ENCODE measurements at places on chromosomes 5 and 9.

DNA sequence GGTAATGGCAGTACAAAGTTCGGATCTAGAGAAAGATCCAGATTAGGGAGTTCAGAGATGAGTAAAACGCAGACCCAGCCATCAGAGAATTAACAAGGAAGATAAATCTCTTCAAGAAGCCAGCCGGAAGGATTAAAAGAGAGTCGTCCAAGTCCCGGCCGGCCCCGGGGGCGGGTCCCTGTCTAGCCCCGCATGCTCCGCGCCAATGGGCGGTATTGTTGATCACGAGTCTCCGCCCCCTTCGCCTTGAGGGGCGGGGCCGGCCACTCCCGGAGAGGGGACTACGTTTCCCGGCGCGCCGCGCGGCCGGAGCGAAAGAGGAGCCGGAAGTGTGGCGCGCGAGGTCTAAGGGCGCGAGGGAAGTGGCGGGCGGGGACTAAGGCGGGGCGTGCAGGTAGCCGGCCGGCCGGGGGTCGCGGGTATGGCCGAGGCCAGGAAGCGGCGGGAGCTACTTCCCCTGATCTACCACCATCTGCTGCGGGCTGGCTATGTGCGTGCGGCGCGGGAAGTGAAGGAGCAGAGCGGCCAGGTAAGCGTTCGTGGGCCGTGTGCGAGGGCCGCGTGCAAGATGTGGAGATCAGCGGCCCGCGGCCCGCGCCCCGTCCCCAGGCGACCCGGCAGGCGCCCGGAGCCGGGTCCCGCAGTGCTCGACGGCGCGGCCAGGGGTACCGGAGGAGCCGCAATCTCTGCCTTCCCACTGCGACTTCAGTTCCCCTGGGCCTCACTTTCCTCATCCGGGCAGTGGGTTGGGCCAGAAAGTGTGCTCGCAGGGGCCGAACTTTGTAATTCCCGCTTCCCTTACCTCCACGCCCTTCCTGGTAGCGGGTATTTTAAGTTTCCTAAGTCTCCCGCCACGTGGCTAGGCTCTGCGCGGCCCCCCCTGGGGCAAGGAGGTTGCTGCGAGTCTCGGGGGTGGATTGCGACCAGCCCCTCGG, at the start of gene TCOF1:
Gene TCOF1, plus strand, starts transcription at position 372 of the 935 bp plus-strand sequence. Its CDS starts 50 bp downstream, at position 422.
- peak; percentile 97 for DNase-seq

- no peak for DNase-seq
These were observed 7.8 kb upstream of the DDX41 start for GRCh38 chr5:177524539-177524900.

DNA sequence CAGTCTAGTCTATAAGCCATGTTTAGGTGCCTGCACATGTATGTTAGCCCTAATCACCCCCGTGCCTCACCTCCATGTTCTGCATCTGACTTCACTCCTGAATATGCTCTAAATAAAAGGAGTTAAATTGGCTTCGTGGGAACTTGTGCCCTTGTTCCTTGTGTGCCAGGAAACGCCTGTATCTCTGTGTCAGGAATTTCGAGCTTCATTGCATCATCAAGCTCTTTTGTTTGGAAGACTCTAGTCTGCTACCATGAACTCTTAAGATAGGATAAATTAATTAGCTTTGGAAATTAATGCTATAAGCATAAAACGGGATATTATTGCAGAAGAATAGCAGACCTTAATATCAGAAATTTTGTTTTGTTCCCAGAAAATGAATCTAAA, 99.2 kb downstream of the ADCY2 start:
- no peak for DNase-seq

DNA sequence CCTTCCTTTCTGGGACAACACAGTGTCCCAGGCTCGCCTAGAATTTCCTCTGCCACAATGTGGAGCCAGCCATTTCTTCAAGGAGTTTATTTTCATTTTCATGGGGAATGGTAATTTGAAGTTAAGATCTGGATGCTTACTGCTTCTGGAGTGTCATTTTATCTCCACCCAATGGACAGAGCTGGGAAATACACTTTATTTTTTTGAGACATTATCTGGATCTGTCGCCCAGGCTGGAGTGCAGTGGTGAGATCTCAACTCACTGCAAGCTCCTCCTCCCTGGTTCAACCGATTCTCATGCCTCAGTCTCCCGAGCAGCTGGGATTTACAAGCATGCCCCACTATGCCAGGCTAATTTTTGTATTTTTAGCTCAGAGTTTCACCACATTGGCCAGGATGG, 12.7 kb upstream of the THG1L start:
- DNase-seq: no peak

DNA sequence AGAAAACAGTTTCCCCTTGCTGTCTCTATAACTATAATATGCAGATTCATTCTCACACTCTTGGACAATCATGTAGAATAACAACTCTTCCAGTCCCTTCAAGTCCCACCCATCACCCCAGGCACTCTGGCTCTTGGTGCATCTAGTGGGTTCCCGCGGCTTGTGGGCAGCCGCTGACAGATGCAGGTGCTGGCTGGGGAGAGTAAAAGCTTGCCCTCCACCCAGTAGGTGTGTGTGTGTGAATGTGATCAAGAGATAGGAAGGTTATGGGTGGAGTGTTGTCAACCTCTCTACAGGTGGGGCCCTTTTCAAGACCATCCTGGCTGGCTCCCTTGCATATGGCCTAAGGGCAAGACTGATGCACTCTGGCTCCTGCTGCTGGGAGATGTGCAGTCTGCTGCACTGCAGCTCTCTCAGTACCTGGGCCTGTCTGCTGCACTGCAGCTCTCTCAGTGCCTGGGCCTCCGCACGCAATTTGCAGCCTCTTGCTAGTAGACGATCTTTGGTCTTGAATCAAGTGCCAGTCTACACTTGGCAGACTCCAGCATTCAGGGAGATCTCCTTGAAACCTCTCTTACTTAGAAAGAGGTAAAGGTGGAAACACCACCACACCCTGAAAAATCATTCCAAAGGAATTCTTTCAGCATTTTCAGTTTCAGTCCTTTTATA, 189.7 kb upstream of the GDNF start:
- no peak for DNase-seq

DNA sequence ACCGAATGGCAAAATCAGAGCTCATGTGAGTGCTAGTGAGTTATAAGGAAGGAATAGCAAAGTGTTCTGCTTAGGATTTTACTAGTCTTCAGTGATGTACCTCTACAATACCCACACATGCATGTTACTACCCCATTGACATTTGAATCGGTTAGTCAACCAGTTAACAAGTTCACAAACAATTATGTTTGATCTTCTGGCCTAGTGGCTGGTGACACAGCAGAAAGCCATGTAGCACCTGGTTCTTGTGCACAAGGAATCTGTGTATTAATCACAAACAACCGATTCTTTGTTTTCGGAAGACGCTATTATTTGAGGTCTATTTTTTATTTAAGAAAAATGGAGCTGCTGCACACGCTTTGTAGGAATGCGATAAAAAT, 41.9 kb downstream of the NTRK2 start:
- no peak for DNase-seq

DNA sequence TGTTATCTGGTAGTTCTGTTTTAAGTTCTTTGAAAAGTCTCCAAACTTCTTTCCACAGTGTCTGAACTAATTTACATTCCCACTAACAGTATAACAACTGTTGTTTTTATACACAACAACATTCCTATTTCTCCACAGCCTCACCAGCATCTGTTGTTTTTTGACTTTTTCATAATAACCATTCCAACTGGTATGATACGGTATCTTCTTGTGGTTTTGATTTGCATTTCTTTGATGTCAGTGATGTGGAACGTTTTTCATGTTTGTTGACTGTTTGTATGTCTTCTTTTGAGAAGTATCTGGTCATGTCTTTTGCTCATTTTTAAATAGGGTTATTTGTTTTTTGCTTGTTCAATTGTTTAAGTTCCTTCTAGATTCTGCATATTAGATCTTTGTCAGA, 12.6 kb upstream of the GRAMD2B start:
- DNase-seq: no peak

DNA sequence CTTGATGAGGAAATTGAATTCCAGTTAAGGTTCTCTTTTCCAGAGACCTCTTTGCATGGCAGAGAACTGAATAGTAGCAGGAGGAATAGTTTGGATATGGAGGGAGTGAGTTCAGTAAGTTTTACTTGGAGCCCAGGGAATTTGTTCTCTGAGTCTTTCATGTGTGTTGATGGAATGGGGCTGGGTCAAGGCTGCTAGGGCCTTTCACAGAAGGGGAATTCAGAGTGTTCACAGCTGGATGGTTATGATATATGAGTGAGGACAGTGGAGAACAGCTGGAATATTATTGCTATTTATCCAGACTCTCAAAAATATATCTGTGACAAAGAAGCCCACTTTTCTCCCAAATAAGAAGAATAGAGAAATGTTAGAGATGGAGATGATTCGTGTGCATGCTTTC, 372.8 kb downstream of the PLK2 start:
- DNase-seq: no peak

DNA sequence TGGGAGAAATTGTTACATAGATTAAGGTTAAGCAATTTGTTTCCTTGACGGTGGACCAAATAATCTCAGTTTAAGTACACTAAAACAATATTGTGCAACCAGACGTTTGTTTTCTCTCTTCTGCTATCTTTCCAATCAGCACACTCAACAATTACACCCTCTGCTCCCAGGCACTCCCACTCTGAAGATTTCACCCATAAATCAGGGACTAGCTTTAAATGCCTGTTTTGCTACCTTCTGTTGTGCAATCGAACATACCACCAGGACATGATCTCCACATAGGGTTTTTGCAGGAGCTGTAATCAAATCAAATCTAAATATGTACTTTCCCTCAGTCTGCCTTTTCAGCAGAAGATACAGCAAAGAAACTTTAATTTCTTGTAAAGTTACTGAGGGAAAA, 405.8 kb upstream of the TLE4 start:
- DNase-seq: no peak

DNA sequence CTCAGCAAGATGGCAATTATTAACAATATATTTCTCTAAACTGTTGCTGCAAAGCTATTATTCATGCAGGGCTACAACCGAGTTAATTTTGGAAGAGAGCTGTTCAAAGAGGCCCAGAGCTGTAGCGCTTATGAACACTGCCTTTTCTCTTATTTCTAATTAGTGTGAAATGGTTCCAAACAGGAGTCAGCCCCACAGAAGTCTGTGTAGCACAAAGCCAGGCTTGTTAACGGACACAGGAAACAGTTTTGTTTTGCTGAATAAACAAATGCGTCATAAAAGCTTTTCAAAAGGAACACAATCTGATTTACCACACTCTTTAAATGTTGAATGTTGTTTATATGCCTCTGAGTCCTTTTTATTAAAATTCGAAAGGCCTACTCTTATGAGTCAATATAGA, 396.5 kb downstream of the ANXA1 start:
- no peak for DNase-seq

- no peak for DNase-seq
These were observed 16.9 kb downstream of the TMEM174 start for GRCh38 chr5:73189871-73190376.

GRCh38 chr9:86322973-86323644, 31.1 kb downstream of the TUT7 start:
- DNase-seq: no peak

DNA sequence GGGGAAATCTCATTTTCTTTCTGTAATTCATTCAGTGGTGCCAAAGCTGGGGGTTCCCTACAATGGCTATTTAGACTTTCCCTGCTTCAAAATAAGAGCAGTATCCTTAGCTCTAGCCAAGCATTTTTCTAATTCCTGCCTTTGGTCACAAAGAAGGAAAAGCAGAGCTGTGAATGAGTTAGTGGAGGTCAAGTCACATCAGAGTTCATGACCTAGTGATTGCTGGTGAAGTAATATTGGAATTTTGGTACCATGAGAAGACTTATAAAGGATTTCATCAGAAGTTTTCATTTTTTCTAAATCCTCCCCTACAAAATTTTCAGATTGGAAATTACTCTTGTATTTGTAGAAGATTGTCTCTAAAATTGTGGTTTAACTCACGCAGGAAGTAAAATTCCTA, 28.0 kb downstream of the DNAJC21 start:
- DNase-seq: no peak

GRCh38 chr9:27303219-27303618, 6.3 kb upstream of the EQTN start:
- DNase-seq: no peak
